ENCODE measurements at places on chromosomes 13 and 19.

DNA sequence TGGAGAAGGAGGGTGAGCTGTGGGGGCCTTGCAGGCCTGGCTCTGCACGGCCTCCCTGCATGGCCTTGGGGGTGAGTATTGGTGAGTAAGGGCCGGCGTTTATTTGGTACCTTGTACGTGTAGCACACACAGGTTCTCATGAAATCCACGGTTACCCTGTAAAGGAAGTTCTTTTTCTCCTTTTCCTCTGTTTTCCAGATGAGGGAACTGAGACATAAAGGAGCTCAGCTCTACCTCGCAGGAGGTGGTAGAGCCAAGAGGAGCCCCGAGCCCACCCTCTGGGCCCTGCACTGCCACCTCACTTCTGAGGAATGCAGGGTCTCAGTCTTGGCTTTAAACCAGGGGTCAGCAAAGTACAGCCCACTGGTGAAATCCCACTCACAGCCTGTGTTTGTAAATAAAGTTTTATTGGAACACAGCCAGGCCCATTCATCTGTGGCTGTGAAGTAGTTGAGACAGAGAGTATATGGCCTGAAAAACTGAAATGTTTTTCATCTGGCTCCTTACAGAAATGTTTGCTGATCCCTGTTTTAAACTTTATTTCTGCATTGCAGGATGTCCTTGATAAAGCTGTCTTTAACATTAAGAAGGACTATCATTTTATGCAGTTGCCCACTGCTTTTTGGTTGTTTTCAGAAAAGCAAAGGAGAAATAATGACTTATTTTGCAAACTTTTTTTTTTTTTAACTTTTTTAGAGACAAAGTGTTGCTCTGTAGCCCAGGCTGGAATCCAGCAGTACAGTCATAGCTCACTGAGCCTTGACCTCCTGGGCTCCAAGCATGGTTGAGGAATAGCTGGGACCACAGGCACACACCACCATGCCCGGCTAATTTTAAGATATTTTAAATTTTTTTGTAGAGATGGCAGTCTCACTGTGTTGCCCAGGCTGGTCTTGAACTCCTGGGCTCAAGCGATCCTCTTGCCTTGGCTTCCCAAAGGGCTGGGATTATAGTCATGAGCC is 6.4 kb downstream of the EPN1 start:
- DNase-seq = no peak

DNA sequence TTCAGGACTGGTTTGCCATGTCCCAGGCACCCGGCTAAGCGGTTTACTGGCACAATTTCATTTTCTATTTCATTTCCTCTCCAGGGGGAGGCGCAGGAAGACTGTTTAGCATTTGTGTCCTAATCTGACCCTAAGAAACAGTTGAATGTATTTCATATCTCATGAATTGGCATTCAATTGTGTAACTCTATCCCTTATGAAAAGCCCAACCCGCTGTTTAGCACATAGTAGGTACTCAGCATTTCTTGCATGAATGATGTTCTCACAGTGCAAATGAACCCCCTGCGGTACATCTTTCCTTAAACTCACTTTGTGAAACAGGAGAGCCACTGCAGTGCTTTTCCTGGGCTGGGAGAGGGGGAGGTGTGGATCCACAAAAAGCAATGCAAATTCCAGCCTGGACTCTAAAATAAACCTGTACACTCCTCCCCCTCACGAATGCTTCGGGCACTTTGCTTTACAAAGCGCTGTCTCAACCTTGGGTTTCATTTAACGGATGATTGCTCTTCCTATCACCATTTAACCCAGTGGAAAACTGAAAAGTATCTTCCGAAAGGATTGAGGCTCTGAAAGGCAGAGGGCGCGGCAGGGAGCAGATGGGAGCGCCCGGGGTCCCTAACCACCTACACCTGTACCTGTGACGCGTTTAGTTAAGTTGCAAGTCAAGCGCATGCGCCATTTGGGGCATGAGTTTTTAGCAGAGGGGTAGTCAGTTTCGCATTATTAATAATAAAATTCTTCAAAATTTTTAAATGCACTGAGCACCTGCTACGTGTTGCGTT is 1.2 kb upstream of the EEF2 start:
- DNase-seq = no peak

- DNase-seq = no peak
These were observed 36.9 kb downstream of the GADD45B start for GRCh38 chr19:2512523-2513431.

- no peak for DNase-seq
These were observed 343.8 kb downstream of the RBM26 start for GRCh38 chr13:79062291-79062690.

DNA sequence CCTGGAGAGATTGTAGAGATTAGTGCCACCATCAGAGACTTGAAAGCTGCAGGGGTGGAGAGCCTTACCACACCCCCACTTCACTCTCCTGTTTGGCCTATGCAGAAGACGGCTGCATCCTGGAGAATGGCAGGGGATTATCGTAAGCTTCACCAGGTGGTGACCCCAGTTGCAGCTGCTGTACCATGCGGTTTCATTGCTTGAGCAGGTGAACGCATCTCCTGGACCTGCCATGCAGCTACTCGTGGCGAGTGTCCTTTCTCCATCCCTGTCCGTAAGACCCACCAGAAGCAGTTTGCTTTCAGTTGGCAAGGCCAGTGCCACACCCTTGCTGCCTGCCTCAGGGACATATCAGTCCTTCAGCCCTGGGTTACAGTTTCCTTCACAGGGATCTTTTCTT is 21.2 kb downstream of the PPP5C start:
- DNase-seq = no peak

Data from vagina (tissue), 2 donors.